ENCODE measurements at places on chromosomes 2 and 18. TPM values are rescaled to one million over a fixed set of nuclear protein-coding genes. Genes with fewer than 3 reads are reported as not detected.

The EDAR gene
- total RNA-seq = not detected

The CHMP1B gene
- total RNA-seq = 44.4 TPM

The RAB6C gene
- total RNA-seq = not detected

The CCL20 gene
- 0.39 TPM for total RNA-seq

The DOK6 gene
- 0.65 TPM for total RNA-seq

DNA sequence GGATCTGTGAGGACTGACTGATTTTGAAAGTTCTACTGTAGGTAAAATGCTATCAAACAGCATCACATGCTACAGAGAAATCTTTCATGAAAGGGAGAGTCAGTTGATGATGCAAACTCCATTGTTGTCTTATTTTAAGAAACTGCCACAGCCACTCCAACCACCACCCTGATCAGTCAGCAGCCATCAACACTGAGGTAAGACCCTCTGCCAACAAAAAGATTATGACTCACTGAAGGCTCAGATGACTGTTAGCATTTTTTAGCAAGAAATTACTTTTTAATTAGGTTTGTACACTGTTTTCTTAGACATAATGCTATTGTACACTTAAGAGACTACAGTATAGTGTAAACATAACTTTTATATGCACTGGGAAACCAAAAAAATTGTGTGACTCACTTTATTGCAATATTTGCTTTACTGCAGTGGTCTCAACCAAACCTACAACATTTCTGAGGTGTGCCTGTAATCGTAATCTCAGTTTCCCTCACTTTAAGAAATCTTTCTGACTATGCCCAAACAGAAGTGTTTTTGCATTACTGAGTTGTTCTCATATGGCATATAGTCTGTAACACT, 42.8 kb downstream of the METTL8 start:
- no peak overlapping the region for H3K4me3 ChIP-seq
- H3K36me3 ChIP-seq = no peaks in the 10 kb centered on the region
- DNase-seq = no peak
- no peaks in the 10 kb centered on the region for H3K27me3 ChIP-seq
- H3K27ac ChIP-seq = no peak overlapping the region

DNA sequence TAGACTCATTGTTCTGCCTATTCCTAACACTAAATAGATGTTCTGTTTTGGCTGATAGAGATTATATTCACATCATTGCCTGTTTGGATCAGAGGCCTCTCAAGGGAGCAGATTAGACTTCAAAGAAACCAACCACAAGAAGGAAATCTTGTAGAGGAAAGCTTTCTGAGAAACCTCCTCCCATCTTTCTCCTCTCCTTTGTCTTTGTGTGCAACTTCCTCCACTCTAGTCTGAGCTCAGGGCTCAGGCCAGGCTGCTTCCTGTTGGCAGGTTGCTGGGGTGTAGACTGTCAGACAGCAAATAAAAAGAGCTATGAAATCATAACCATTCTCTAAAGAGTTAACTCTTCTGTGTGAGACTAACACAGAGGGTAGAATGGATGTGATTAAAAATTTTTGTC, 113.0 kb downstream of the TGFA start:
- H3K36me3 ChIP-seq = no peaks in the 10 kb centered on the region
- no peak overlapping the region for H3K4me3 ChIP-seq
- no peaks in the 10 kb centered on the region for H3K4me1 ChIP-seq
- no peak for DNase-seq
- no peak overlapping the region for H3K27ac ChIP-seq
- H3K27me3 ChIP-seq = no peaks in the 10 kb centered on the region

GRCh38 chr18:5891184-5891853, 4.0 kb downstream of the TMEM200C start:
- DNase-seq = no peak
- peak overlapping the region; percentile 38 for H3K27ac ChIP-seq
- no peak overlapping the region for H3K4me3 ChIP-seq

- H3K27ac ChIP-seq = peak within 1 kb of the TSS; percentile 85
- peak; percentile 74 for DNase-seq
- no peaks in the 10 kb centered on the region for H3K36me3 ChIP-seq
- no peaks in the 10 kb centered on the region for H3K27me3 ChIP-seq
- H3K4me3 ChIP-seq = peak within 1 kb of the TSS; percentile 71
Measured at GRCh38 chr2:69013142-69013839, at the start of gene ANTXR1. Gene ANTXR1, plus strand, starts transcription at chr2:69013179. Its CDS starts 321 bp downstream, at chr2:69013500.

DNA sequence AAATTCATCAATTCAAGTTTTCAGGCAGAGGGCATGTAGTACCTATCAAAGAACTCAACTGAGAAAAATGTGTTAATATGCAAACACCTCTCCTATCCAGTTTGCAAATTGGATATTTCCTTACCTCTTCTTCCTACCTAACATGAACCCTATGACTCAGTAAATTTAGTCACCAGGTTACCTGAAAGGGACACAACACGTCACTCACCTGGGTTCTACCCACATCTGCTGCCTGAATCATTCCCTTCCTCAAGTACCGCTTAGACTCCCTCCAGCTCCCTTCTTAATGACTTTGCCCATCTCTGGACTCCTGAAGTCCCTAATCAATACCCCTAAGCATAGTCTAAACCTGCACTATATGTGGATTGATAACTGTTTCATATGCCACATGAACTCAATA, 10.4 kb downstream of the ANKRD44 start:
- H3K27ac ChIP-seq = no peak overlapping the region
- no peak for DNase-seq
- no peak overlapping the region for H3K4me3 ChIP-seq
- H3K27me3 ChIP-seq = no peaks in the 10 kb centered on the region

DNA sequence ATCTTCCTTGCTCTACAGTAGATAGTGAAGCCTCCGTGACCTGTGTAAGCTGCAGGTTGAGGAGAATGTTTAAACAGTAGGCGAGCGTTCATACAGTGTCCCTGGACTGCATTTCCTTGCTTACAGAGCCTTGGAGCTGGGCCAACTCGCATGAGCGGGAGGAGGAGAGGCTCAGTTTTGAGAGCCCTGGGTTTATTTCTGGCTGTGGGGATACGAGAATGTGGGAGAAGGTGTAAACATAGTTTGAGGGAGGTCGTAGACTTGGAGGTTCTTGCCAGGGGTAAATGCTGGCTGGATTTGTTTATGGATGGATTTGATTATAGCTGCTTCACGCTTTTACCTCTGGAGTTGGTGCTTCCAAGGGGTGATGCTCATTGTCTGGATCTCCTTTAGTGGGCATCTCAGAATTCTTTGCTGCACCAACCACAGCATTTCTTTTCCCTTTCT, 20.8 kb downstream of the CRIM1 start:
- no peaks in the 10 kb centered on the region for H3K36me3 ChIP-seq
- H3K4me1 ChIP-seq = peaks cover 10% of the 10 kb centered on the region
- DNase-seq = peak; percentile 83
- no peak overlapping the region for H3K4me3 ChIP-seq
- no peak overlapping the region for H3K27ac ChIP-seq

DNA sequence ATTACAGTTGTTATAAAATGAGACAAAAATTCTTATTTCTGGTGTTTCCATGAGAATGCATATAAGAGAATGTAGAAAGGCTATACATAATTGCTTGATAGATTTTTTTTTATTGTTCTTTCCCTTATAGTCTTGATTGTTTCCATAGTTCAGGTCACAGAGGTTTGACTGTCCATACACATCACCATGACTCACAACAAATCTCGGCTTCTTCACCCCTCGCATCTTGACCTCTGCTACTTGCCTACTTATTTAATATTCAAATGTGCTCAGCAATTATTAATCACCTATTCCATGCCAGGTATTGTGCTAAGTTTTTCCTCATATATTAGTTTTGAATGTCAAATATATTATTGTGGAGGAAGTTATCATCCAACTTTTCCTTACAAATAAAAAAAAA, 789.6 kb downstream of the RNF144A start:
- H3K4me3 ChIP-seq = no peak overlapping the region
- no peaks in the 10 kb centered on the region for H3K4me1 ChIP-seq
- no peaks in the 10 kb centered on the region for H3K27me3 ChIP-seq

GRCh38 chr2:212711856-212712255, 173.3 kb upstream of the ERBB4 start:
- H3K27ac ChIP-seq = no peak overlapping the region
- no peak overlapping the region for H3K4me3 ChIP-seq

- H3K4me3 ChIP-seq = no peak overlapping the region
- no peaks in the 10 kb centered on the region for H3K27me3 ChIP-seq
- no peaks in the 10 kb centered on the region for H3K36me3 ChIP-seq
- DNase-seq = no peak
Measured at GRCh38 chr2:49753344-49753985, 599.1 kb upstream of the FSHR start.

DNA sequence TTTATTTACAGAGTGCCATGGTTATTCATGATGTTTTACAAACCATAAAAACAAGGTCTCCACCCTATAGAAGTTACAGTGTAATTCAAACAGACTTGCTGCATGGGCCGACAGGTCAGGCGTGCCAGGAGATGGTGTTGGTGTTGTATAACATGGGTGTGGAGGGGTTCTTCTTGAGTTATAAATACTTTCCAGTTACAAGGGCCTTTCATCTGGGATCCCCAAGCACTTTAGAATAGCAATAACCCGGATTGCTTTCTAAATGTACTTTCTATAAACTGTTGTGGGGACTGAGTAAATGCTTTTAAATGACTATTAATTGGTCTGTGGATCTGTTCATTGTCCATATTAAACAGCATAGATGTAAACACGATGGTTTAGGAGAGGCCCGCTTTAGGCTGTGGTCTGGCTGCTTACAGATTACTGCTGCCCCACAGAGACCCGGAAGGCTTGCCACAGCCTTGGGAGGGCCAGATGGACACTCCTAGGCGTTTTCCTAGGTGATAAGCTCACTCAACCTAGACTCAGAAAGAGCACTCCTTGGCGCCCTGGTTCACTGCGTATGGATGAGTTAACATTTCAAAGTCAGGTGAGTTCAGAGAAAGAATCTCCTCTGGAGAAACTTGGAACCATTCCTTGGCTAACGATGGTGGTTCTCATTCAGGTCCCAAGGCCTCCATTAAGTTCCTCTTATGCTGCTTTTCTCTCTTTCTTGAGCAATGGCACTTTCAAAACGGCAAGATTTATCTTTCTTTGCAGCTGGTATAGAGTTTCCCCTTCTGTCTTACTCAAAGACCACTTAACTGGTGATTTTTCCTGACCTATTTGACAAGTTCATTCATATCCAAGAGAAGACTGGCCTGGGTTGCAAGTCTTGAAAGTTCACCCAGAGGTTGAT, 3.6 kb upstream of the KIAA2012 start:
- no peaks in the 10 kb centered on the region for H3K4me1 ChIP-seq
- no peak for DNase-seq
- H3K36me3 ChIP-seq = no peaks in the 10 kb centered on the region

GRCh38 chr2:101831351-101831865, 133.9 kb downstream of the MAP4K4 start:
- no peak overlapping the region for H3K4me3 ChIP-seq
- peak; percentile 69 for DNase-seq
- H3K36me3 ChIP-seq = peaks cover 8% of the 10 kb centered on the region
- no peaks in the 10 kb centered on the region for H3K4me1 ChIP-seq
- H3K27ac ChIP-seq = no peak overlapping the region

GRCh38 chr2:198004173-198004572, 199.8 kb downstream of the PLCL1 start:
- H3K27ac ChIP-seq = no peak overlapping the region
- no peak for DNase-seq
- peaks cover 13% of the 10 kb centered on the region for H3K4me1 ChIP-seq

- no peak overlapping the region for H3K4me3 ChIP-seq
- H3K4me1 ChIP-seq = no peaks in the 10 kb centered on the region
- no peak overlapping the region for H3K27ac ChIP-seq
- no peaks in the 10 kb centered on the region for H3K27me3 ChIP-seq
Measured at GRCh38 chr2:220219371-220219770, 591.9 kb downstream of the SLC4A3 start.

- H3K27me3 ChIP-seq = no peaks in the 10 kb centered on the region
- H3K27ac ChIP-seq = no peak overlapping the region
- no peak for DNase-seq
- peaks cover 9% of the 10 kb centered on the region for H3K4me1 ChIP-seq
- H3K4me3 ChIP-seq = no peak overlapping the region
Measured at GRCh38 chr2:98734162-98734561, 3.2 kb upstream of the MGAT4A start.
